CD4-positive, alpha-beta T cell treated with Interferon alpha-2 for 1 hour (primary cell): ENCODE measurements at places on chromosomes 4 and X.

DNA sequence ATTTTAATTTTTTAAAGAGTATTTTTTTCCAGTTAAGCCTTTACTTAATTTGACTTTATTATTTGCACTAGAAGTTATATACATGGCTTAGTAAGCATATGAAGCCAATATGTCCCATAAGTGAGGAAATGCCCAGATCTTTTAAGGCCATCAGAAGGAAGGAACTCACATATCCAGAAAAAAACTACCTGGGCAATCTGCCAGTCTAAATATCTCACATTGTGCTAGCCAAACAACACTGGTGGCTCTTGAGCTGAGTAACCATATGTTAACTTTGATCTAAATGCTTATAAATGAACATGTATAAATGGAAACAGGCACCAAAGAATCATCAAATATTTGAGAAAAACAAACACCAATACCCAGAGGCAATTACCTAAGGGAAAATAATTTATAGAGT lies 138.6 kb upstream of the APOOL start:
- no peak for DNase-seq

DNA sequence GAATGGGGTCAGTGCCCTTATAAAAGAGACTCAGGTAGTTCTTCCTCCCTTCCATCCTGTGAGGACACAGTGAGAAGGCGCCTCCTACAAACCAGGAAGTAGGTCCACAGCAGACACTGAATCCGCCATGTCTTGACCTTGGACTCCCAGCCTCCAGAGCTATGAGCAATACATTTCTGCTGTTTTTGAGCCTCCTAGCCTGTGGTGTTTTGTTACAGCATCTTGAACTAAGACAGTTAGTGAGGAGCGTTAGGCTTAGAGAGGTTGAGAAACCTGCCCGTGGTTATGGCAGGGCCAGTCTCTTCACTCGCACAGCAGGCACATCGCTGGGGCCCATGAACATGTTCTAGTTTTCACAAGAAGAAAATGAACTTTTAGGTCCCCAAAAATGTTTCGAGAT lies 19.7 kb downstream of the SHROOM2 start:
- no peak for DNase-seq

- DNase-seq: no peak
These were observed 4.0 kb downstream of the FAM114A1 start for GRCh38 chr4:38871593-38871992.

- DNase-seq: peak; percentile 21
These were observed 264.6 kb downstream of the SPRY1 start for GRCh38 chr4:123661080-123661737.

DNA sequence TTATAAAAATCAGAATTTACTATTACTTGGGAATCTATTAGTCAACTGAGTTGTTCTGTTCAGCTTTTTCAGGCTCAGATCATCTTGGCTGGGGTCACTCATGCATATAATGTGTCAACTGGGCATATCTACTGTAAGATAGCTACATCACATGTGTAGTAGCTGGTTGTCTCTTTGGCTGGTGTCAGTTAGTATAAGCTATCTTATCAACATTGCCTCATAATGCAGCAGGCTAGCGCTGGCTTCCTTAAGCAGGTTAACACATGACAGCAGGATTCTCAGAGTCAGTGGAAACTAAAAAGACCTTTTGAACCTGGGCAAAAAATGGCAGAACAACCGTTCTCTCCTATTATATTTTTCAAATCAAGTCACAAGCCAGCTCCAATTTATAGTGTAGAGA lies 378.3 kb upstream of the PCDH10 start:
- DNase-seq: no peak

GRCh38 chrX:55342533-55343501 lies 78.1 kb upstream of the PAGE3 start:
- peak; percentile 63 for DNase-seq

- no peak for DNase-seq
These were observed 645.0 kb upstream of the ATOH1 start for GRCh38 chr4:93183576-93183975.

DNA sequence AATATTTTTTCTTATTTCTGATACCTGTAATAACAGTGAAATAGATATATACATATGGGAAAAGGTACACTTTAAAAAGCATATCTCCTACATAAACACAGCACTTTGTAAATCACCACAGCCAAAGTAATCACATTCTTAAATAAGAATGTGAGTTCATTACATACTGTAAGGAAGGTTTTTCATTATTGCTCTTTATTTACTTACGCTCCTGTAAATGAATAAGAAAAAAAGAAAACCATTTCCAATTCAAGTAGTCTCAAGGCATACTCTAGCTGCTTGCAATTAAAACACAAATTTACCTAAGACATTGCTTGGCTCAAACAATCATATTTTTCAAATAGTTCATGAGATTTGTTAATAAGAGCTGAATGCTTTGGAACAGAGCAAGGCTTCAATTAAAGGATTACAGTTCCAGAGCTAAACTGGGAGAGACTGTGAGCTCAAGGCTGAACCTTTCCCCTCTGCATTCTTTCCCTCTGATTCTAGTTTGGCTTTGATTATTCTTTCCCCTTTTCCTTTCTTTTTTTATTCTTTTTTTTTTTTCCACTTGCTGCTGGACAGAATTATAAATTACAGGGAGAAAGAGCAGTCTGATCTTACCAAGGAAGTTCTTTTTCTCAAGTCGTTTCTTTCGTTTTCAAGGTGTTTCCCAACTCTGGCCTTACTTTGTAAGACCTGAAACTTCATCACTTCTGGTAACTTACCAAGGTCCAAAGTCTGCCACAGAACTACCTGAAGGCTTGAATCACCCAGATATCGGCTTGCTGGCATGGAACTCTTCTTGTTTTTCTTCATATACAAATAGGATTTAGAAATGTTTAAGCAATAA lies 278.3 kb downstream of the INPP4B start:
- DNase-seq: peak; percentile 82

DNA sequence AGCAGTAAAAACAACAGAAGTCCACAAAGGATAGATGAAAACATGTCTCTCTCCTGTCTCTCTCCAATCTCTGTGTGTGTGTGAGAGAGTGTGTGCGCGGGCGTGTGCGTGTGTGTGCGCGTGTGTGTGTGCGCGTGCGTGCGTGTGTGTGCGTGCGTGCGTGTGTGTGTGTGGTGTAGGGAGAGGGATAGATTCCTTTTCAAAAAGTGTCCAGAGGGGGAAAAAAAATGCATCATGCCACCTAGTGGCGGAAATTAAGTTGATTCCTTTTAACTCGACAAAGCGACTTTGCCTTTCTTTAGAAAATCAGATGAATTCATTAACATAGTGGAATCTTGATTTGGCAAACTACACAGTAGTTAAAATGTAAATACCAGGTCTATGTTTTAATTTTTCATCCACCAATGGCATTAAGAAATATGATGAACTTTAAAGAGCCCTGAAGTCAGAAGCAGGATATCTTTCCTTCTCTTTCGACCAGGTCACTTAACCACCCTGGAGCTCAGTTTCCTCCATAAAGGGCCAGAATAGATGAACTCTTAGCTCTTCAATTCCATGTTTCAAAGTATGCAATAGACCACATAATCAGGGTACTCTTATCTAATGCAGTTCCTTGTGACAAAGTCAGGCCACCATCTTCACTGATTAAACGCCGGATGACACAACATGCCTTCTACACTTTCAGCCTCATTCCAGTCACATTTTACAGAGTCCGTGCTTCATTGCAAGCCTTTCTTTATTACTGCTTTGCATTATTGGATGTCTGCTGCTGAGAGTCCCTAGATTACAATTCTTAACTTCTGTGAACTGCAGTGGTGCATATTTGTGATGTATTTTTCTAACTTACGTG lies 162.8 kb downstream of the FBXO8 start:
- peak; percentile 33 for DNase-seq

GRCh38 chrX:155767876-155768769 lies 113.0 kb upstream of the VAMP7 start:
- DNase-seq: no peak

GRCh38 chrX:69501429-69501828 lies 2.7 kb upstream of the NALF2 start:
- DNase-seq: no peak

DNA sequence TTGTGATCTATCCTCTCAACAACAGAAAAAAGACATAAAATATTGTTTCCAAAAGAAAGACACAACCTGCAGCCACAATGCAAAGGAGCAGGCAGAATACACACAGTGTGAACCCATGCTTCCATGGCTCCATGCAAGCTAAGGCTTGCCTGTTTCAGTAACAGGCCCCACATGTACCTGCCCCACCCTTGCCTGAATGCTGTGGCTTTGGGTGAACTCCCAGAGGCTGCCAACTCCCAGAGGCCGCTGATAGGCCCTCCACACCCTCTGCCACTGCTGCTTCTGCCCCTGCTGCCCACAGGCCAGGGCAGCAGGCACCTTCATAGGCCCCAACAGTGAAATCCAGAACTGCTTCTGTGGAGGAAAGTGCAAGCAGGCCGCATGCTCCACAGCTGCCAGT lies 313.9 kb downstream of the CHIC1 start:
- no peak for DNase-seq

DNA sequence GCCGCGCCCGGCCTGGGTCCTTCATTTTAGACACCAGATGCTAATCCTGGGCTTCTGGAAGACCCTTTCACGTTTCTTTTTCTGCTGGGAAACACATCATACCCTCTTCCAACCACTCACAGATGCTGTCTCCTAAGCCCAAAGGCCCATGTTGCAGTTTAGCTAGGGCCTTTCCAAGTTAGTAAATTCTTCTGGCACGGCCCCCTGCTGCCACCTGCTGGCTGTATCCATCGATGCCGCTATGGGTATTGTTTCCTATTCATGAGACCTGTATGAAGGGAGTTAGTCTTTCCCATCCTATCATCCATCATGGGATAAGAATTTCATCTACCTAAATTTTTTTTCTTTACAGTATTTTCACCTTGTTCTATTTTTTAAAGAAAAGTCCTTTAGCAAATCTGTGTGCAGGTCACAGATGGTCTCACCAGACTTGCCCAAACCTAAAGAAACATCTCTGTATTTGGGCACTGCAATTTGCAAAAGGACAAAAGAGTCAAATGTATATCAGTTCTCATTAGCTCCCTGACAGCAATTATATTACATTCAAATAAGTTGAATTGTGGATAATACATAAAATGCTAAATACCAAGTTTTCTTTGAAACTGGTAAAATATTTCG lies 37.8 kb upstream of the SLC9A7 start:
- DNase-seq: peak; percentile 64

DNA sequence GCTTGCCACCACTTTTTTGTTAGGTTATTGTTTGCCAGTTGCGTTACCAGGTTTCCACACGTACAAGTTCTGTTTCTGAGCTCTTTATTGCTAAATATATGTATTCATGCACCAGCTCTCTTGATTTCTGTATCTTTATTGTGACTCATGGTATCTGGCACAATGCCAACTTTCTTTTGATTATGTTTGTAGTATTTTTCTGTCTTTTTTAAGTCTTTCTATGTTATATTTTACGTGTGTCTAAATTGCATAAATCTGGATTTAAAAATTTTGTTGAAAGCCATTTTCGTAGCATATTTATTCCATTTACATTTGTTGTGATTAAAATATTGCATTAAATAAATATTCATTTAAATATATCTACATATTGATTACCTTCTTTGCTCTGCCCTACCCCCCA lies 73.8 kb downstream of the KDM6A start:
- DNase-seq: no peak

DNA sequence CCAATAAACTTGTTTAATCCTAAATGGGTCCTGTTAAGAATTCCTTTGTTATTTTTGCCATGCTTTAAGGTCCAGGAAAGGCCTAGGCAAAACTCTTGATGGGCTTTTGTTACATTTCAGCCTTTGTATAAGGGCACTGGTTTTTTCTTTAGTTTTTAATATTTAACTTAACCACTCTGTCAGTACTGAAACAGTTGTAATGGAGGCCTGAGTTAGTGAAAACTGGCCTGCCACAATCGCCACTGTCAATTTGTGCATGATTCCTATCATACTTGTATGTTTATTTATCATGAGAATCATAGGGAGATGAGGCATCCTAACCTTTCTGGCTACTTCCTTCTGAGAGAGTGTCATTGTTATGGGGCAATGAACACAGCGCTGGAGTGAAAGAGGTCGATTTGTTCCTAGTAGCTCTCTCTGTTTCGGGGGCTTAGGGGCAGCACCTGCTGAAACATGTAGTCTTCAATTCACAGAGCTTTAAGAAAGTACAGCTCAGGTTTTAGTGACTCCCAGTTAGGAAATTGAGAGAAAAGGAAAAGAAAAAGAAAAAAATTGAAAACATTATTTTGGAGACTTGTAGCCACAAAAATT lies 393.8 kb upstream of the FSTL5 start:
- DNase-seq: no peak

GRCh38 chr4:958696-959337 lies 14.6 kb downstream of the DGKQ start:
- DNase-seq: no peak

- DNase-seq: no peak
These were observed 10.3 kb upstream of the DUSP9 start for GRCh38 chrX:153636716-153637115.

DNA sequence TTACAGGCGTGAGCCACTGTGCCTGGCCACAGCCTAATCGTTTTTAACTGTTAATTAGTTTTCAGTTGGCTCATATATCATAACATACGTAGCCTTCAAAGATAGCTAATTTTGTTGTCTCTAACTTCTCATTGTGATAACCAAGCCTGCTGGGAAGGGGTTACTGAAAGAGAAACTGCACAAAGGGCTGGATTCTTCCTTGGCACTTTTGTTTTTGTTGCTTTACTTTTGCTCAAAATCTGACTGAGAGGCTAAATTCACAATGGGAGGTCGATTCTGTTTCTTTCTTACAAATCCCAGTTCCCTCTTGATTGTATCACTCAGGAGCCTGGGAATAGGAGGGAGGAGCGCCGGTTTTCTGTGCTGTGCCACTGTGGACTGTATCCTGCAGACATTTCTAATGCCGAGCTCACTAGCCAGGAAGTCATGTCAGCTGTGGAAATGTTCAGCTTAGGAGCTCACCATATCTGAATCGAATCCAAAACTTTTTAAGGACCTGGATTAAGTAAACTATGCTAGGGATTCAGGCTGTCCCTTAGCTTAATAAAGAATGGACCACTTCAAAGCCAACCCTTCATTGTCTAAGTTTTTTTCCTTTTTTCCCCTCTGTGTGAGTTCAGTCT lies 120.5 kb upstream of the FAT1 start:
- DNase-seq: no peak

DNA sequence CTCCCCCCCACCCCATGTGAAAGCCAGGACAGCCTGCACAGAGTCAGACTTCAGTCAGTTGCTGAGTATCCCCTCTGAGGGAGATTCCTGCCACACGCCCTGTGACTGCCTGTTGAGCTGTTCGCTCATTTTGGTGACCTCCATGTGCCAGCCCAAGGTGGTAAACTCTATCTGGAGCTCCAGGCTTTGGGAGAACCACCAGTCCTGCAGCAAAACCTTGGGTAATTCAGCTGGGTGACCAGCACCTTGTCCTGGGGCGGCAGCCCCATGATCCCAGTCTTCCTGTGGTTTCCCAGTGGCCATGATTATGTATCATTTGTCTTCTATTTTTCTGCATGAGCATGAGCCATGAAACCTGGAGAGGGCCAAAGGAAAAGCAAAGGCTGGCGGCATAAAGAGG lies 73.4 kb downstream of the NBDY start:
- DNase-seq: no peak

- no peak for DNase-seq
These were observed 12.6 kb downstream of the DCLK2 start for GRCh38 chr4:150090836-150091235.
